ENCODE measurements at places on chromosomes 4 and X. TPM values are rescaled to one million over a fixed set of nuclear protein-coding genes. Genes with fewer than 3 reads are reported as not detected.

SSX4 gene
- not detected for total RNA-seq

IL21 gene
- total RNA-seq: not detected

GLOD5 gene
- 4.0 TPM for total RNA-seq

TRIML2 gene
- not detected for total RNA-seq

FGF5 gene
- 0.30 TPM for total RNA-seq

SYP gene
- total RNA-seq: 7.4 TPM

ANK2 gene
- total RNA-seq: 4.6 TPM

ADH7 gene
- total RNA-seq: not detected

All from colonic mucosa (tissue), 4 donors.